Aorta (tissue), 5 donors: ENCODE measurements at places on chromosomes 6 and 20. TPM values are rescaled to one million over a fixed set of nuclear protein-coding genes. Genes with fewer than 3 reads are reported as not detected.

GRCh38 chr6:16319813-16320532 lies 81.6 kb downstream of the GMPR start:
- peak; percentile 86 for DNase-seq

DNA sequence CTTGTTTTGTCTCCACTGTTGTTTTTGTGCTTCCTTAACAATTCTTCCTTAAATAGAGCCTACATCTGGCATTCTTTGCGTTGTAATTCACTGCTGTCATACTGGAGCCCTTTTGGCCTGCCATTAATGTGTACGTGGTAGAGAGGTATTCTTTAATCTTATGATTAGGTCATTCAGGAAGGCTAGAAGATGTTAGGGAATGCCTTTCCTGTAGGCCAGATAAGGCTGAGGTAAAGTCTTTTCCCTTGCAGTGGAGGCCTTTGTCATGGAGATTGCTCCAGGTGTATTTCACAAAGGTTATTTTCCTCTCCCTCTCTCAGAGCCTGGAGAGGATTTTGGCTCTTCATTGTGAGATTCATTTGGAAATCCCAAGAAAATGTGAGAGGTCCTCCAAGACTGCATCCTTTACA lies 146.9 kb downstream of the FUT9 start:
- no peak for DNase-seq

DNA sequence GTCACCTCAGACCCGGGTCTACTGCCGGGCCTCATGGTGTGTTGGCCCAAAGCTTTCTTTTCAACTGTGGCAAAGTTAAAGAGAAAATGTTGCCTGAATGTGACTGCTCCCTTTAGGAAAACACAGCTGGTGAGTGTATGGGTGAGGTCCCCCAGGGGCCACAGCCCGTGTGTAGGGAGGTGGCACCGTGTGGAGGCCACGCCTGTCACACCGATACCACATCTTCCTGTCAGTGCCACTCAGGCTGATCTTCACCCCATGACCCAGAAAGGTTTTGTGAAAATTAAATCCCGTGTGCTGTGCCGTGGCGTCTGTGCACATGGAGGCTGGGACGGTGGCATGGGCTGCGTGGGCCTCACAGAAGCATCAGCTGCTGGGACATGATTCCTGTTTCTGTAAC lies 10.7 kb upstream of the ADRM1 start:
- no peak for DNase-seq

DNA sequence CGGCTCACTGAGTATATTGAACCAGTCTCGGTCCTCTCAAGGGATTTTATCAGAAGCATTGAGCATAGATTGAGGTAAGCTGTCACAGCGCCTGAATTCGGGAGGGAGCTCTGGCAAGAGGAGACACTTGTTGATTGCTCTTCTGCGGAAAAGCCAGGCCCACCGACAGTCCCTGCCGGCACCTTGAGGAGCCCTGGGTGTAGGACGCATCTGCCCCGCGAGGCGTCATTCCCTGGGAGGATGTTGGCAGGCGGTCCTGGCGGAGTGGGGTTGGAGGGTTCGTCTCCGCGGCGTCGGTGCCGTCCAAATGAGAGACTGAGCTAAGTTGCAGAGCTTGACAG lies 843 bp downstream of the FBXO9 start:
- peak; percentile 62 for DNase-seq

DNA sequence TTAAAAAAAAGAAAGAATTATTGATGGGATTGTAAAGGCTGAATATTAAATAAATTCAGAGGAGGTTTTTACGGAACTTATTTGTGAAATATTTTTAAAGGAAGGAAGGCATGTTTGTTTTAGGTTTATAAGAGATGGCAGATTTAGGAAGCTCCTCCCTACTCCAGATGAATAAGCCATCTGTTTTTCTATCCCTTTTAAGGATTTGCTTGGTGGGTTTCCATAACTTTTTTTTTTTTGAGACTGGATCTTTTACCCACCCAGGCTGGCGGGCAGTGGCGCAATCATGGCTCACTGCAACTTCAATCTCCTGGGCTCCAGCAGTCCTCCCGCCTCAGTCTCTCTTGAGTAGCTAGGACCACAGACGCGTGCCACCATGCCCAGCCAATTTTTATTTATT lies 30.4 kb downstream of the PTPRA start:
- DNase-seq = no peak

- DNase-seq = no peak
Measured at GRCh38 chr6:125302840-125303511, 1.2 kb upstream of the HDDC2 start.

DNA sequence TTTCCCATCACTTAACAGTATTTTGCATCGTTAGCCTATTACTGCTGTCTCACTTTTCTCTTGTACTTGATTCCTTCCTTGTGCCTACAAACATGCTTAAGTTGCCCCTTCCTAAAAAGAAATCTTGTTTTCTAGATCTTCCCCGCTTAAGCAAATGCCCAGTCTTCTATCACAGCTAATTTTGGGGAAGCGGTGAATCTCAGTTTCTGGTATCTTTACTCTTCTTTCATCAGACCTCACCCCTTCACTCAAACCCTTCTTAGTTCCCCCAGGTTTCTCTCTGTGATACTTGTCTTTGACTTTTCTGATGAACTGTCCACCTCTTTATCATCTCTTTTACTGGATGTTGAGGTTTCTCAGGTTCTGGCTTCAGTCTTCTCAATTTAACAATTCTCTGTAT lies 14.2 kb downstream of the VAPB start:
- DNase-seq = no peak

DNA sequence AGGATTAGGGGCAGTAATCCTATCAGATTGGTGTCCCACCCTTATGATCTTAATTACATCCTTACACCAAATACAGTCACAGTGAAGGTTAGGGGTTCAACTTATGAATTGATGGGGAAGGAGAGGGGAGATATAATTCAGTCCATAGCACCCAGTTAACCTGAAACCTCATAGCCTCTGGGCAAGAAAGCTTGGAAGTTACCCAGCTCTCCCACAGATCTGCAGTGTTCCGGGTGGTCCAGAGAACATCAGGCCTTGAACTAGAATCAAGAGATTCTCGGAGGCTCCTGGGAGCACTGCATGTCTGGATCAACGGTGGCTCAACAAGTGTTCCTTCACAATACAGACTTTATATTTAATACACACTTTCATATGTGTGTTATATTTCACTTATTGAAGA lies 392.6 kb upstream of the MARCKS start:
- no peak for DNase-seq

DNA sequence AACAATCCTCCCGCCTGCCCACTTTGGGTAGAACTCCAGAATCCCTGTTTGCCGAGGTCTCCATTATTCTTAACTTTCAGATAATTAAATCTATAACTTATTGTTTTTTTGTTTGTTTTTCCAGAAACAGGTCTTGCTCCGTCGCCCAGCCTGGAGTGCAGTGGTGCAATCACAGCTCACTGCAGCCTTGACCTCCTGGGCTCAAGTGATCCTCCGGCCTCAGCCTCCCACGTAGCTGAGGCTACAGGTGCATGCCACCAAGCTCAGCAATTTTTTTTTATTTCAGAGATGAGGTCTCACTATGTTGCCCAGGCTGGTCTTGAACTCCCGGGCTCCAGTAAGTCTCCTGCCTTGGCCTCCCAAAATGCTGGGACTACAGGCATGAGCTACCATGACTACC lies 28.8 kb downstream of the ZMYND8 start:
- DNase-seq = no peak

GRCh38 chr20:52494244-52494643 lies 302.7 kb upstream of the ZFP64 start:
- no peak for DNase-seq

DNA sequence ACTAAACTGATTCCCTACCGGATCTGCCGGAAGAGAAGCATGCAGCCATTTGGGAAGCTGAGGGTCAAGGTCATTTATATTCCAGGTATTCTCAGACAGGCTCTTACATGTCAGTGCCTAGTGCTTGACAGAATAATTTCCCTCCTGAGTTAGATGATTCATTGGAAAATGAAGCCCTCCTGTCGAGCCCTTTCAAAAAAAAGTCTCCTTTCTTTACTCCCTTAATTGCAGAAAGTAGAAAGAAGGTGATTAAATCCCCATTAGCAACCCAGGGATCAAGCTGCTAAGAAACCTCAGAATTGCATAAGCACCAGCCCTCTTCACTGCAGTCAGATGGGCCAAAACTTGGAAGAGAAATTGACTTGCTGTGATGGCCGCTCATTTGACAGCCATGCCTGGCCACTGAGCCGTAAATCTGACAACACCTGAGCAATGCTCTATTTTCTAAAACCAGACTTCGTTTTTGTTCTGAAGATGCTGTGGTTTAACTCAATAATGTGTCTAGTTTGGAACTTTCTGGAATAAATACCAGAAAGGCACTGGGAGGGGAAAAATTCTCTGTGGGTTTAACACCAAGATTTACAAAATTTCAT lies 61.0 kb upstream of the ARMH2 start:
- DNase-seq = no peak

- no peak for DNase-seq
Measured at GRCh38 chr6:90547991-90548390, 38.9 kb downstream of the MAP3K7 start.

DNA sequence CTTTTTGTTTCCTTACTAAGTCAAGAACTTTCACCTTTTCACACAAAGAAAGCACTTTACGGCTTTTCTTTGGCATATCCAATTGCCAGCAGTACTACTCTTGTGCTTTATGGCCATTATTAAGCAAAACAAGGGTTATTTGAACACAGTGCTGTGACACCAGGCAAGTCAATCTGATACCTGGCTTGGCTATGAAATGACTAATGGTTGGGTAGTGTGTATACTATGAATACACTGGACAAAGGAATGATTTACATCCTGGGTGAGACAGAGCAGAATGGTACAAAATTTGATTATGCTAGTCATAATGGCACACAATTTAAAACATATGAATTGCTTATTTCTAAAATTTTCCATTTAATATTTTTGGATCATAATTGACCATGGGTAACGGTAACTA lies 22.1 kb upstream of the ADGRF1 start:
- DNase-seq = no peak

GRCh38 chr6:170029416-170030283 lies 261.2 kb downstream of the DLL1 start:
- DNase-seq = peak; percentile 38

GRCh38 chr6:138691595-138692057 lies 81.9 kb upstream of the CCDC28A start:
- DNase-seq = no peak

GRCh38 chr6:157759028-157759427 lies 64.0 kb upstream of the SNX9 start:
- DNase-seq = no peak

DNA sequence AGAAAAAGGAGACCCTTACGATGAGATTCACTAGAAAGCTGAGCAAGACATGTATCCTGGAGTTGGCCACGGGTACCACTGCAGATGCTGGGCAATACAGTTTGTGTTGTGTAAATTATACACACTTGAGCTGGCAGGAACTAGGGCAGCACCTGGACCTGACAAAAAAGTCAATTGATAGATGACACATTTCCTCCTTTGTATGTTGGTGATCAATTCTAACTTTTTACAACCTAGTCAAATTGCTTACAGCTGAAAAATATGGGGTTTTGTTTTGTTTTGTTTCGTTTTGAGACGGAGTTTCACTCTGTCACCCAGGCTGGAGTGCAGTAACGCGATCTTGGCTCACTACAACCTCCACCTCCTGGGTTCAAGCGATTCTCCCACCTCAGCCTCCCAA lies 108.9 kb downstream of the UST start:
- no peak for DNase-seq

Gene WFDC12
- not detected for total RNA-seq

Gene AVP
- not detected for total RNA-seq

Gene MMP24
- total RNA-seq = 0.52 TPM

Gene RIPOR2
- total RNA-seq = 16.1 TPM
